Iris pigment epithelial cell (primary cell): ENCODE measurements at places on chromosomes 16 and 17.
A peak's percentile ranks its signal among the peaks of the same experiment; 100 is the strongest.

DNA sequence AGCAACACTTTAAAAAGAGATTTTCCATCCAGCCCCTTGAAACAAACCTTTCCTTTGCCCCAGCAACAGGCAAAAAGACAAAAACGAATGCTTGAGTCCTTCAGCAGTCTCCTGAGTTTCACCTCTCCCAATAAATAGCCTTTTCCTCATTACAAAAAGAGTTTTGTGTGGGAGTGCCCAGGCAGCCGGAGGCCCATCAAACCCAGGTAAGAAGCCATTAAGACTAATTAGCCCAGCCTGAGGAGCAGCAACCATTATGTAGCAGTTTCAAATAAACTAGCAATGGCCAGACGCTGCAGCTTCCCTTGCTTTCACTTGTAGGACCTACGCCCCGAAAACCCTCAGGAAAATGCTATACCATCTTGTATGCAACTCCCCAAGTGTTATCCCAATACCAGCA is 15.6 kb downstream of the GAS7 start:
- no peak for DNase-seq

DNA sequence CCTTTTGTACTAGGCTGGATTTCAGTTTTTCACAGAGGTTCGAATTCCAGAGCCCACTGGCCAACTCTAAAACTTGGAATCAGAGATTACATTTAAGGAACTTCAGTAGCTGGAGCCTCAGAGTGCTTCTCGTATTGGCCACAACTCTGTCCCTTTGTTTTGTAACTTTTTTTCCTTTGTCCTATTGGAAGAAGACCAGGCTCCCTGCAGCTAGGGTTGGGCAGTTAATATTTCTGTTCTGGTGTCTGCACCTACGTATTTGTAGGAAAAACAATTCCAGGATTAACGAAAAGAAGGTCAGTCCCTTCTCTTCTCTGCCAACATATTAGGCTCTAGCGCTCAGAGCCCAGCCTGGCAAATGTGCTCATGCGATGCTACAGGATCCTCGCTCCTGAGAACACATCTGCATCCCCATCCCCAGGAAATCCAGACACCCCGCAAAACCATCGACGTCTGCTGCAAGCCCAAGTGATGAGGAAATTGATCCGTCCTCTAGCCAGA is 1.9 kb downstream of the CDH11 start:
- peak; percentile 56 for DNase-seq

GRCh38 chr17:65604070-65604469 is 42.6 kb upstream of the AXIN2 start:
- DNase-seq, result peak; percentile 25

DNA sequence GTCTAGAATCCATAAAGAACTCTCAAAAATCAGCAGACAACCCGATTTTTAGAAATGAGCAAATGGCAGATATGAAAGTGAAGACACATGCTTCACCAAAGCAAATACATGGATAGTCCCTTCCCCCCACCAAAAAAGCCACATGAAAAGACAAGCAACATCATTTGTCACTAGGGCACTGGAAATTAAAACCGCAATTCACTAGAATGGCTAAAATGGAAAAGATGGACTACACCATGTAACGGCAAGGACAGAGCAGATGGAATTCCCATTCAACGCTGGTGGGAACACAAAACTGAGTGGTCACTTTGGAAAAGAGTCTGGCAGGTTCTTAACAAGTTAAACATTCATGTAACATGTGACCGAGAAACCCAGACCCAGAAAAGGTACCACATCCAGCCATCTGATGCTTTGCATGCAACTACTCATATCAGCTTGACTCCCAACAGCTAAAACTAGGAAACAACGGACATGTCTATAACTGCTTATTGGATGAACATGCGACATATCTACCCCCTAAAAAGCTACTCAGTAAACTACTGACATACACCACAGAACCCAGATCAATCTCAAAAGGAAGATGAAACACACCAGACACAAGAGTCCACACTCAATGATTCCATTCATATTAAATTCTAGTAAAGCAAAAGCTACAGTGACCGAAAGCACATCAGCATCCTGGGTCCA is 132.6 kb downstream of the ZNF778 start:
- DNase-seq, result no peak

DNA sequence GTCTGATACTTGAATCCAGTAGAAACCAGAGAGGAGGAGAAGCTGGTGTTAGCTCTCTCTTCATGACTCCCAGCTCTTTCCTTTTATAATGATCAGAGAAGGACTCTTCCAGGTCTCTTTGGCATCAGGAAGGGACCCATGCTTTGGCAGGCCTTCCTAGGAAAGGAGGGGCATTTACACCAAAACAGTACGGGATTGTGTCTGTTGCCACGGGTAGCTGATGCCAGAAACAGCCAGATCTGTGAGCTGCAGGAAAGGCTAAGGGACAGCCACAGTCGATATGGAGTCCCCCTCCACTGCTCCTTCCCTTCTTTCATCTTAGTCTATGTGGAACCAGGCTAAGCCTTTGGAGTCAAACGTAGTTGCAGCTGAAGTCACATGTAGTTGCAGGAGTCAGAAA is 9.3 kb downstream of the CEP295NL start:
- no peak for DNase-seq

DNA sequence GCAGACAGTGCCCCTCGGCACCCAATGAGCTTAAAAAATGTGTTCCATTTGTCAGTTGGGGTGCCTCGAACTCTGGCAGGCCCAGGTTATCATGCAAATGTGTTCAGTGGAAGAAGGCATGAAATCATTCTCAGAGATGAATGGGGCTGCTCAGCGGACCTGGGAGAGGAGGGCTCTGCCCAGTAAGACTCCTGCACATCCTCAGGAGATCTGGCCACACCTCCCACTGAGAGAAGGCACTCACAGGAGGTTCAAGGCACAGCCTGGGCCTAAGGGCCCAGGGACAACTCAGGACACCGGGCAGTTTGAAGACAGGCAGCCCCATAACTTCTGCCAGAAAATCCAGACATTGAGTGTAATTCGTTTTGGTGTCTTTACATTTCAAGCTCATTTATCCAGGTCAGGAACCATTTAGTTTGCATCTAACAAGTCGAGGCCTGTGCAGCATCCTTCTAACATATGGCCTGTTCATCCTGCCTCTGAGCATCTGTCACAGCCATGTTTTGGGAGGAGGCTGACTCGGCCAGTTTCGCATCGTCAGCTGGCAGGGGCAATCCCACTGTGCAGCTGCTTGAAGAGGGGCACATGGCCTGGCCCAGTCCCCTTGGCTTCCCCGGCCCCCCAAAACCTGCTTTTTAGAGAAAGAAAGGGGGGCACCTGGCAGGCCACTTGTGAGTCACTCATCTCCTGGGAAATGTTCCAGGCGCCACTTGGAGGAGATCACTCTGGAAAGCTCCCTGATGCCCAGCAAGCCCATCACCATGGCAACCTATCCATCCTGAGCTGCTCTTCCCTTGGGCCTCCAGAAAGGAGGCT is 31.2 kb upstream of the BCAR1 start:
- DNase-seq, result no peak

DNA sequence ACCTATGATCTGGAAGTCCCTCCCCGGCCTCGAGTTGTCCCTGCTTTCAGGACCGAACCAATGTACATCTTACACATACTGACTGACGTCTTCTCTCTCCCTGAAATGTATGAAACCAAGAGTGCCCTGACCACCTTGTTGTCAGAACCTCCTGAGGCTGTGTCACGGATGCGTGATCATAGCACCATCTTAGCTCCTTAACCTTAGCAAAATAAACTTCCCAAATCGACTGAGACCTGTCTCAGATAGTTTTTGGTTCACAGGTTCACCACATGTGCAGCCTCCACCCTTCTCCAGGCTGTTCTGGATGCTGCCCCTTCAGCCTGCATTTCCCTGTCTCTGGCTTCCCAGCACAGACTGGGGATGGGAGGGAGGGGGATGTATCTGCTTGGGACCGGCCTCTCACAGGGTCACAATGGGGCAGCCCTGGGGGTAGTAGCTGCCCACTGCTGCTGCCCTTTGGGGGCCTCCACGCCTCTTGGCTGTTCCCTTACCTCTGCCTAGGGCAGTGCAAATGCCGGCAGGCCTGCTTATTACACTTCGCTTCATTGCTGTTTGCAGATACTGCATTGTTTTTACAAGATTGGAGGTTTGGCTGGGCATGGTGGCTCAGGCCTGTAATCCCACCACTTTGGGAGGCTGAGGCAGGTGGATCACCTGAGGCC is 69.8 kb downstream of the NT5M start:
- no peak for DNase-seq

DNA sequence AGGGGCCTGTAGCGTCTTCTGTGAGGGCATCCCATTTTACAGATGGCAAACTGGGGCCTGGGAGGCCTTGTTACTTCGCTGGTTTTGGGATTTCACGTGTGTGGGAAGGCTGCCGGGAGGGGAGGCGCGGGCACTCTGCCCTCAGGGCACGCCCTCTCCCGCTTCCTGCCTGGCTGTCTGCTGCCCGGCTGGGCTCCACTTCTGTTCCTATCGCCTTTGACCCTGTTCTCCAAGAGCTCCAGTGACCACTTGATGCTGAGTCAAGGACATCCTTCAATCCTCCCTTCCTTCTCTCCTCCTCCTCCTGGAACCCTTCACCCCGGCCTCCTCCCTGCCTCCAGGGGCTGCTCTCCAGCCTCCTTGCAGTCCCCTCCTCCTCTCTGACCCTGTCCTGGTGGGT is 16.0 kb downstream of the SPNS3 start:
- DNase-seq, result no peak

DNA sequence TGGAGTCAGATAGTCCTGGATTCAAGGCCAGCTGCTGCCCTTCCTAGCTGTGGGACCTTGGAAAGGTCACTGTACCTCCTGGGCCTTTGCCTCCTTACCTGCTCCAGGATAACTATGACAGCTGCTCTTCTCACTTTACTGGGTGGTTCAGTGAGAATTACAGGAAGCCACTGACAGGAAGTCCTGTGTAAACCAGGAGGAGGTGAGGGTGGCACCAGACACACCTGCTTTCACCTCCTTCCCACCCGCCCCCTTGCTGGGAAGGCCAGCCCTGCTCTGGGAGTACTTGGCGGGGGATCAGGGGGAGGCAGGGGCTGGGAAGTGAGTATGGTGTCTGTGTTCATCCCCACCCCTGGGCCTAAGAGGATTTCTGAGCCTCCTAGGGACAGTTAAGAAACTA is 42.6 kb downstream of the CPNE2 start:
- no peak for DNase-seq

- no peak for DNase-seq
Observed at GRCh38 chr16:79329166-79329521, 271.4 kb downstream of the MAF start.

GRCh38 chr16:29900102-29900887 is at the start of gene ASPHD1:
Gene ASPHD1, plus strand, starts transcription at chr16:29900488. Its CDS starts 484 bp downstream, at chr16:29900972.
- DNase-seq, result peak; percentile 78

GRCh38 chr17:37399265-37399803 is 7.3 kb downstream of the ACACA start:
- peak; percentile 18 for DNase-seq

- peak; percentile 14 for DNase-seq
Observed at GRCh38 chr17:30600830-30601494, 123.8 kb downstream of the GOSR1 start.

- no peak for DNase-seq
Observed at GRCh38 chr17:78838574-78839005, 2.0 kb downstream of the USP36 start.

- DNase-seq, result no peak
Observed at GRCh38 chr17:14826358-14826757, 438.8 kb downstream of the PMP22 start.

GRCh38 chr16:26701243-26701886 is 365.4 kb upstream of the C16orf82 start:
- no peak for DNase-seq

DNA sequence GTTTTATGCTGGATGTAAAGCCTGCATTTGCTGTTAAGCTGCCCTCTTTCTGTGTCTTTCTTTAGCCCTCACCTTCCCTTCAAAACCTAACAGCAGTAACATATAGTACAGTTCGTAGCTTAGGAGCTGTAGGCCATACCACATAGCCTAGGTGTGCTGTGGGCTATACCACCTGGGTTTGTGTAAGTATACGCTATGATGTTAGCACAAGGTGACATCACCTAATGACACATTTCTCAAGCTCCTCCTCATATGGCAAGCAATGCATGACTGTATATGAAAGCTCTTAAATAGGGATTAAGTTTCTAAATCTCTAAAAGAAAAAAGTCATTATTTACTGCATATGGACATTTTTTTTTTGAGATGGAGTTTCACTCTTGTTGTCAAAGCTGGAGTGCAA is 57.8 kb upstream of the TMEM97 start:
- DNase-seq, result no peak

DNA sequence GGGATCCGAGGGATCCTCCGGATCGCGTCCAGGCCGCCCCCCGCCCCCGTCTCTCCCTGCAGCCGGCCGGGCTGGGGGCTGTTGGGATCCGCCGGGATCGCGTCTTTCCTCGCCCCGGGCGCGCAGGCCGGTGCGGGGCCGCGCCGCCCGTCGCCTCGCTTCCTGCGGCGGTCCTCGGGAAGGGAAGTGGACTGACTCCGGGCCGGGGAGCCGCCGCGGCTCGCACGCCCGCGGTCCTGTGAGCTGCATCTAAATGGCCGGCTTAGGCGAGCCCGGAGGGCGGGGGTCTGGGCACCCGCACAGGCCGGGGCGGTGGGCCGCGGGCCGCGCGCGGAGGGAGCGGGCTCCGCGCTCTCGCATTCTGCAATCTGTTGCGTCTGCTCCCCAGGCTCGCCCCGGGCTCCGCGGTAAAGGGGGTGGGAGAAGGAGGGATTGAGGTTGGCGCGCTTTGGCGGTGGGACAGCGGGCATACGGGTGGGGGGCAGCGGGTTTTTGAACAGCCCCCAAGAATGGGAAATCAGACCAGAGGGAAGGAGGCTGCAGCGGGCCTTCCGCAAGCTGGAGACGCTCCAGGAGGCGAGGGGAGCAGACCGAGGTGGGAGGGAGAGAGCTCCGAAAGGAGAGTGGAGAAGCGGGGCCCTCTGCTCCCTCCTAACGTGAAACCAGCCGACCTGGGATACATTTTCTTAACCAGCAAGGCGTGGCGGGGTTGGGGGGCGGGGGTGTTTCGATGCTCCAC is 2.2 kb downstream of the TMEM132E start:
- DNase-seq, result no peak

GRCh38 chr16:12170103-12171040 is 193.8 kb downstream of the SNX29 start:
- peak; percentile 17 for DNase-seq

DNA sequence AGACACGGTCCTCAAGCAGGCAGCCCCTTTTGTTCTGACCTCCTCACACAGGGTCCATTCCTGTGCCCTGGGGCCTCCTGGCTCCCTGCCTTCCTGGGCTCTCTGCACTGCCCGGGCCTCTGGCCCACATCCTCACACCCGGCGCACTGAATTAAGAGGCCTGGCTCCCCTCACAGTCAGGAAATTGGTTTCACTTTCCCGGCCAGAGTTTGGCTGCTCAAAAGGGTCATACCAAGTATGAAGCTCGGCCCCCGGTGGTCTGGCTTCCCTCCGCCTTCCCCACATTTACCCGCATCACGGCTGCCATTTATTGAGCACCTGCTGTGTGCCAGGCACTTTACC is 220.0 kb downstream of the NTN1 start:
- DNase-seq, result no peak

DNA sequence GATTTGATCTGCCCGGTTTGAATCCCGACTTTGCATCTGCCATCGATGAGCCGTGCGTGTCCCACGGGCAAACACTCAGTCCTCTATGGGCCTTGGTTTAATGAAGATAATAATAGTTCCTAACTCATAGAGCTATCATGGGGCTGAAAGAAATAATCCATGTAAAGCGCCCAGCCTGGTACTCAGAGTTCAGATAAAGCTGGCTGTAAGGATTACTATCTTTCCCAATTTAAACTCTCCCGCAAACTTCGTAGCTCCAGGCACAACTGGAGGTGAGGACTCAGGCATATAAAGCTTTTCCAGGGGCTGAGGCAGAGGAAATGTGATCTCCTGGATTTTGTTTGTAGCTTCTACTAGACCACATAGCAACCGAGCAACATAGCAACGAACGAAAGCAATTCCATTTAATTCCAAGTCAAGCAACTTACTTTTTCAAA is 16.3 kb downstream of the ALOX15 start:
- peak; percentile 31 for DNase-seq
